Stimulated activated CD4-positive, alpha-beta T cell treated with anti-CD3 and anti-CD28 coated beads, Interleukin-1b, Interleukin-23, amount 100 ng/mL, for 1 hour (primary cell): ENCODE measurements at places on chromosomes 11 and 22.

- DNase-seq = no peak
Observed at GRCh38 chr11:75598264-75598663, 36.2 kb downstream of the SERPINH1 start.

GRCh38 chr11:1528710-1529109 lies 42.1 kb upstream of the MOB2 start:
- no peak for DNase-seq

GRCh38 chr11:20715464-20715863 lies 46.1 kb downstream of the NELL1 start:
- no peak for DNase-seq

DNA sequence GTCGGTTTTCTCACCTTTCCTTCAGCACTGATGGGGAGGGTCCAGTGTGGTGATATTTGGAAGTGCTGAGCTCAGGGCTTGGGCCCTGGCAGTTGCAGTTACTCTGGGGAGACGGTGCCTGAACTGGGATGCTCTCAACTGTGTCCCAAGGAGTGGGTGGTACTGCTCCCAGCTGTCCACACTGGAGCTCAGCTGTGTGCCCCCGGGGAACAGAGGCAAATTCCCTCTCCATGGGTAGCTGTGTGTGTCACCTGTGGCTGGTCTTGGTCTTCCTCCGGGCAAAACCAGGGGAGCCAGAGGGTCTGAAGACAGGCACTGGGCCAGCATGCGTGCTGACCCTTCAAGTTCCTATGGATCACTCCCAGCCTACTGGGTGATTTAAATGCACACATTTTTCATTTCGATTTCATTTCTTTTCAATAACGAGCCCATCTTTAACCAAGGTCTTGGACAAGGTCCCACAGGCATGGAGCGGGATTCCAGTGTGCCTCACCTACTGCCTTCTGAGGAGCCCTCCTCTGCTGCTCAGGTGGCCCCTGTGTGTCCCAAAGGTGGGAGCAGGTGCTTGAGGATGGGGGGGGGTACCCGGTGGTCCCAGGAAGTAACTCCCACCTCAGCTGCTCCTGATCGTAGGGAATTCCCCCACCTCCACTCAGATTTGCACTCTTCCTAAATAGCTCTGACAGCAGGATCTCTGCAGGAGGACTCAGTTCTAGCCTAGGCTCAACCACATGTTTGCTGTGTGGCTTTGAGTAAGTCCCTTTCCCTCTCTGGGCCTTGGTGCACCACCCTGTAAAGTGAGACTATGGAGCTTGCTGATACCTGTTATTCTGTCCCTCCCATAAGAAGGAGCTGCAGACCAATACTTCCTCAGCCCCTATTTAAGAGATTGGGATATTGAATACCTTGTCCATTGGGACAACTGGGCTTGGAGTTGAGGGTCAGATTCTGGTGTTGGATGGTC lies 16.8 kb downstream of the PRDM11 start:
- no peak for DNase-seq
